Fibroblast of skin of left biceps (primary cell): ENCODE measurements at places on chromosomes 12 and 14.

- DNase-seq, result no peak
Observed at GRCh38 chr12:50162230-50162629, 4.9 kb downstream of the CERS5 start.

- DNase-seq, result no peak
Observed at GRCh38 chr12:128864516-128865186, 11.4 kb downstream of the GLT1D1 start.

DNA sequence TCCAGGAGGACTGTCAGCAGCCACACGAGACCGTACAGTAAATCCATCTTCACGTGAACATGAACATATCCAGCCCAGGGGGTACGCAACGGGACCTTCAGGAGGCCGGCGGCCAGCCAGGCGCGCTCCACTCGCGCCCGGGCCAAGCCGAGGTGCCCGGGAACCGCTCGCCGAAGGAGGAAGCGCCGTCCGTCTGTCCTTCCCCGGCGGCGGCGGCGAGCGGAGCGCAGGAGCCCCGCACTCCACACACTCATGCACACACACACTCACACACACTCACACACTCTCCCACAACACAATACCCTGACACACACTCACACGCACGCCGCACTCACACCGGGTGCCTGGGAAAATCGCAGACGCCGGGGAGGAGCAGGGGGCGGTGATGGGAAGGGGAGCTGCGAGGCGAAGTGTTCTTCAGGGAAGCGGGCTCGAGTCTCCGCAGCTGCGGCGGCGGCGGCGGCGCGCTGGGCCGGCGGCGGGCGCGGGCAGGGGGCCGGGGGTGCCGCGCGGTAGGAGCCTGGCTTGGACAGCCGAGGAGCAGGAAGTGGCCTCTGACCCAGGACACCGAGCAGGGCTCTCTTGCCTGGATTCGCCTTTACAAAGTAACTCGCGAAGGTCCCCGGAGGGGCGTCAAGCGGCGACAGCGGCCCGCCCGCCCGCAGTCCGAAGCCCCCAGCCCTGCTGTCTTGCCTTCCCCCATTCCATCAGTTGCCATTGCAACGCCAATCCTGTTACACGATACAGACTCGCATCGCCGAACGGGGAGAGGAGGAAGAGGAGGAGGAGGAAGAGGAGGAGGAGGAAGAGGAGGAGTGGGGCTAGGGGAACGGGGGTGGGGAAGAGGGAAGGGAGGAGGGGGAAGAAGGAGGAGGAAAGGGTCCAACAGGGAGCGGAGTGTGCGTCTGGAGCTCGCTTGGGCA lies 601 bp downstream of the MDGA2 start:
- no peak for DNase-seq

- DNase-seq, result peak; percentile 18
Observed at GRCh38 chr12:89126712-89127111, 225.6 kb downstream of the DUSP6 start.

- no peak for DNase-seq
Observed at GRCh38 chr12:128811806-128812205, 12.0 kb downstream of the SLC15A4 start.

- no peak for DNase-seq
Observed at GRCh38 chr14:24096545-24097181, 2.6 kb downstream of the PCK2 start.

DNA sequence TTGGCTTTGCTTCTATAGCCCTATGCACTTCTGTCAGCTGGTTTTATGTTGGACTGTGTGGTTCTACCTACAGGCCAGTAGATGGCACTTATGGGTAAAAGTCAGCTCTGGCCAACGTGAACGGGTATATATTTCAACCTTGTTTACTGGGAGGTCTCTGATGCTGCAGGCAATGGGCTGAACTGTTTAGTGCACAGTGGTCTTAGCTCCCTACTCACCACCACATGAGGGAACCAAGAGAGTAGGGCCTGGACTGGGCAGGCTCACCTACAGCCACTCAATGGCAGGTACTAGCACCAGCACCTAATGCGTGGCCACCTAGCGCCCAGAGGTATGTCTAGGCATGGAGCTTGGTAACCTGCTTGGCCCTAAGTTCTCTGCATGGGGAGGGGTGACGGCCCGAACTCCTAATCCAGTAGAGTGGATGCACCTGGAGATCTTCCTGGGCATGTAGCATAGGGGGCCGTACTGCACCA lies 481.8 kb downstream of the TMEM117 start:
- DNase-seq, result no peak

- no peak for DNase-seq
Observed at GRCh38 chr12:101620762-101621133, 26.0 kb downstream of the MYBPC1 start.

DNA sequence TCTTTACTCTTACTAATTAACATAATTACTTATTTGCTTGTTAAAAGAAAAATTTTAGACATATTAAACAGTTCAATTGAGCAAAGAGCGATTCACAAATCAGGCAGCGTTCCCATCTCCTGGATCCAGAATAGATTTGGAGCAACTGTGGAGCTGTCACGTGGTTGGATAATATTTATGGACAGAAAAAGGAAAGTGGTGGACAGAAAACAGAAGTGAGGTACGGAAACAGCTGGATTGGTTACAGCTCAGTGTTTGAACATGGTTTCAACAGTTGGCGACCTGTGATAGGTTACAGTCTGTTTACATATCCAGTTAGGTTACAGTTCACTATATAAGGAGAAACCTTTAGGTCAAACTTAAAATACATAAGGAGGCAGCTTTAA lies 19.7 kb upstream of the FAM234B start:
- DNase-seq, result no peak
